ENCODE measurements at places on chromosomes 2 and 18.

GRCh38 chr2:11697103-11697871, 27.3 kb upstream of the NTSR2 start:
- DNase-seq: peak; percentile 95

- DNase-seq: no peak
Measured at GRCh38 chr2:107242811-107243210, 356.8 kb upstream of the ST6GAL2 start.

DNA sequence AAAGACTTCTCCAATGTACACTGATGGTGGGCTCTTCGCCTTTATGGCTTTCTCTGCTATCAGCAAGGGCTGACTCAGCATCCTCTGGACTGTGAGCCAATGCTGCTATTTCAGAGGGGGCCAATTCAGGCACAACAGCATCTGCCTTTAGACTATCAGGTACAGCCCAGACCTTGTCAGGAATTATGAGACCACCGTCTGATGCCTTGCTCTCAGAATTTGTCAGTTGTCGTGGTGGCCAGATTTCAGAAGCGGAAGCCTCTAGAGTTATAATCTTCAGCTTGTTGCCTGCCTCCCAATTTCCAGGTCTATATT, 92.7 kb downstream of the ALPK2 start:
- no peak for DNase-seq

- DNase-seq: no peak
Measured at GRCh38 chr2:70574618-70575017, 21.0 kb upstream of the TGFA start.

DNA sequence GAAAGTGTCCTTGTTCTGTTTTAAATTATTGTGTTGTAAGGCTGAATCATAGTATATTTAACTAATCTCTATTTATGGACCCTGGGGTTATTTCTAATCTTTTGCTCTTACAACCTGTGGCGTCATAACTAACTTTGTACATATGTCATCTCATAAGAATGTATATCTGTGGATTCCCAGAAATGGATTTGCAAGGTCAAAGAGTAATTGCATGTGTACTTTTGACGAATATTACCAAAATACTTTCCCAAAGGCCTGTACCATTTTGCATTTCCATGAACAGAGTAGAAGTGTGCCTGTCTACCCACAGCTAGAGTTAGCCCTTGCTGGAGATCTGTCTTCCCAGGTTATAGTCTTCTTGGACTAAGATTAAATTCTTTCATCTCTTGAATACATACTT, 42.8 kb downstream of the SEMA4F start:
- DNase-seq: no peak

DNA sequence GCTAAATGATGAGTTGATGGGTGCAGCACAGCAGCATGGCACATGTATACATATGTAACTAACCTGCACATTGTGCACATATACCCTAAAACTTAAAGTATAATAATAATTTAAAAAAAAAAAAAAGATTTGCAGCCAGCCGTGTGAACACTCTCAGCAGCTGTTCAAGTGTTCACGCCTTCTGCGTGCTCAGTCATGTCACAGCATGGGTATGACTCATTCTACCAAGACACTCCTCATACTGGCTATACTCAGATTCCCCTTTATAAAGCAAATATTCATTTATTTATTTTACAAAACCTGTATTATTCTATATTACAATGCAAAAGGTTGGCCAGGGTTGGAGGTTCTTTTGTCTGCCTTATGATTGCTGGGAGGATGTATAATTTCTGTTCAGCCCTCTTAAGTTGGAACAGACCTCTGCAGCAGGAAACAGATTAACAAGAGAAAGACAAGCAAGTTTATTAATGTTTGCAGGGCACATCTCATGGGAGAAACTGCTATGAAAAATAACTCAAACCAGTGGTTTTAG, 1230.6 kb upstream of the CHAC2 start:
- DNase-seq: no peak

DNA sequence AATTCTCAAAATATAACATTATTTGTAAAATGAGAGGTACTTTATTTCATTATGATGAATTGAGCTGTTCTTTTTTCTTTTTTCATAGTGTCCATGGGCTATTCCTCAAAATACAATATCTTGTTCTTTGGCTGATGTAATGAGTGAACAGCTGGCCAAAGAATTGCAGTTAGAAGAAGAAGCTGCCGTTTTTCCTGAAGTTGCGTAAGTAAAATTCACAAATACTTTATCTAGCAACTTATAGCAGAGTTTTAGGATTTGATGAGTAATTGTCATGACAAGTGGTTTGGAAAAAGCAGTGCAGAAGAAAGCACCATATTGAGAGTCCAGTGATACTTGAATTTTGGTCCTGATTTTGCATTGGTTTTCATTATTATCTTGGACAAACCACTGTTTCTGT, 9.8 kb downstream of the RIOK3 start:
- no peak for DNase-seq

- DNase-seq: no peak
Measured at GRCh38 chr2:197209246-197209645, 101.3 kb downstream of the ANKRD44 start.

DNA sequence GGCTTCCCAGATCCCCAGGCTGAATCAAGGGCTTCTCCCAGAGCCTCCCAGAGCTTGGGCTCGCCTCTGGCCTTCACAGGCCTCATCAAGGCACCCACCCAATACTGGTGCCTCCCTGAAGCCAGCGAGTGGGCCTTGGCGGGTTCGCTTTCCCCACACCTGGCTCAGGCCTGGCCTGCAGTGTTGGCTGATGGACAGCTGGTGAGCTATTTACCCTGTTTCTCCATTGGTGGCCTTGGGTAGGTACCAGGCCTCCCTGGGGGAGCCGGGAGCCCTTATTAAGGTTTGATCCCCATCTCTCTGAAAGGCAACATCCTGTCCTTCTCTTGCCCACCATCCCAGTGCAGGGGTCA, 18.2 kb upstream of the DUSP2 start:
- no peak for DNase-seq

All from Kasumi-1 (cell line).